ENCODE measurements at places on chromosomes 7 and 10. TPM values are rescaled to one million over a fixed set of nuclear protein-coding genes. Genes with fewer than 3 reads are reported as not detected.

- no peak for DNase-seq
These were observed 70.1 kb downstream of the TNS3 start for GRCh38 chr7:47511699-47512370.

DNA sequence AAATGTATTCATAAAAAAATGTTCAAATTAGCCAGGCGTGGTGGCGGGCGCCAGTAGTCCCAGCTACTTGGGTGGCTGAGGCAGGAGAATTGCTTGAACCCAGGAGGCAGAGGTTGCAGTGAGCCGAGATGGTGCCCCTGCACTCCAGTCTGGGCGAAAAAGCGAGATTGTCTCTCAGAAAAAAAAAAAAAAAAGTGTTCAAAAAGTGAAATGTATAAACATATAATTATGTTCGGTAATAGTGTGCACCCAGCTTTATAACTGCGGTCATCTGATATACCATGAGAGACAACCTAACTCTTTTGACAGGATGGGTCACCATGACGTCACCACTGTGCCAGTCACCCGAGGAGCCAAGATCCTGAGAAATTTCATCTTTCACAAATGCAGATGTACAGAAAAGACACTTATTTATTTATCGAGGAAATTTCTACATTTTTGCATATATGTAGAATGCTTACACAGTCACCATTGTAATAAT, 594 bp upstream of the RP9 start:
- no peak for DNase-seq

GRCh38 chr7:135414850-135415439, 95.0 kb downstream of the CNOT4 start:
- DNase-seq = no peak

GRCh38 chr10:14971867-14972448, 12.8 kb downstream of the MEIG1 start:
- no peak for DNase-seq

DNA sequence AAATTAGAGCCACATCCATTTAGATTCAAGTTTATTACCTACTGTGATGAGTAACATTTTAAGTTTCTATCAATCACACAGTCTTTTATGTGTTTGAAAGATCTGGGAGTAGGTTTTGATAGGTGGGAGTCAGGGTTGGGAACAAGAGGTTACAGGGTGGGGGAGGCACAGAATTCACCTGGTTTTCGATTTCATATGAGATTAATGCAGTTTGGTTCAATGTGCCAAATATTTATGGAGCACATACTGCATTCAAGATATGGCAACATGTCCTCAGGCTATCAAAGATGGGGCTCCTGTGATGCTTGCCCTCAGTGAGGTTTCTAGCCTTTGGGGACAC, 564.1 kb downstream of the SUGCT start:
- DNase-seq = no peak

NODAL gene
- 2.2 TPM for total RNA-seq

DNA sequence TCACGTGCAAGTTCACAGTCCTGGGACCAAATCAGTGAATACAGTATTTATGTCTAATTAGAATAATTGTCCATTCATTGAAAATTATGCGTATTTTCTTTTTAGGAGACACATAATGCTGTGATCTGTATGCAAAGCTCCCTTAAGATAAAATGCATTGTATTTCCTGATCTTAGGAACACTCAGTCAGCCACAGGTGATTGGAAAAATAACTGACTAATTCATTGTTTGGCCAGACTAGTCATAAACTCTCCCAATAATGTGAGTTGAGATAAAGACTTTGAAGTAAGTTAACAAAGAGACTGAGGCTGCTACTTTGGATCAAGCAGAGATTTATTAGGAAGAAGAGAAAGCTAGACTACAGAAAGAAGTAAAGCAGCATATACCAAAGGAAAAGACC, 182.2 kb downstream of the GNAI1 start:
- DNase-seq = no peak

DNA sequence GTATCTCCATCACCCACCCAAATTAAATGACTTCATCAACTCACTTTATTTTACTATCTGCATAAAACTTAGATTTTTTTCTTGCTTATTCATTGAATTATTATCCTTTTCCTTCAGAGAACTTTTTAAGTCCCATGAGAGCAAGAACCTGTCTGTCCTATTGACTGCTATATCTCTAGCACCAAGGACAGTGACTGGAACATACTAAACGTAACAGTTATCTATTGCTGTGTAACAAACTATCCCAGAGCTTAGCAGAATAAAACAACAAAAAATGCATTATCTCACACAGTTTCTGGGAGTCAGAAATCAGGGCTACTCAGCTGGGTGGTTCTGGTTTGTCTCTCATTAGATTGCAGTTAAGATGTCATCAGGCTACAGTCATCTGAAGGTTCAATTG, 401.7 kb upstream of the AUTS2 start:
- no peak for DNase-seq

DNA sequence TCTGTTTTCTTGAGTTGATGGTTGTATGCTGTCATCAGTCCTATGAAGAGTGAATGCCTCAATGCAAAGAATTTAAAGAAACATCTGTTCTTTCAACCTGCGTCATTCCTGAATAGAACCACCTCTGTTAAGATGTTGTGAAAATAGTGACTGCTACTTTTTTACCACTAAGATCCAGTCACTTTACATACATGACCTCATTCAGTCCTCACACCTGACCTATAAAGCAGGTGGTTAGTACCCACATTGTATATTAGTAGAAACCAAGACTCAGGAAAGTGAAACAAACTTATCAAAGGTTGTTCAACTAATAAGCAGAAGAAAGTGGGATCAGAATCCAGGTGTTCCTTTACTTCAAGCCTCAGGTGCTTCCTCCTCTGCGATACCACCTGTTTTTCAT, 64.8 kb downstream of the ITGB8 start:
- DNase-seq = no peak

ASIC3 gene
- 1.5 TPM for total RNA-seq

MOGAT3 gene
- total RNA-seq = not detected

TMEM229A gene
- 0.55 TPM for total RNA-seq

DNA sequence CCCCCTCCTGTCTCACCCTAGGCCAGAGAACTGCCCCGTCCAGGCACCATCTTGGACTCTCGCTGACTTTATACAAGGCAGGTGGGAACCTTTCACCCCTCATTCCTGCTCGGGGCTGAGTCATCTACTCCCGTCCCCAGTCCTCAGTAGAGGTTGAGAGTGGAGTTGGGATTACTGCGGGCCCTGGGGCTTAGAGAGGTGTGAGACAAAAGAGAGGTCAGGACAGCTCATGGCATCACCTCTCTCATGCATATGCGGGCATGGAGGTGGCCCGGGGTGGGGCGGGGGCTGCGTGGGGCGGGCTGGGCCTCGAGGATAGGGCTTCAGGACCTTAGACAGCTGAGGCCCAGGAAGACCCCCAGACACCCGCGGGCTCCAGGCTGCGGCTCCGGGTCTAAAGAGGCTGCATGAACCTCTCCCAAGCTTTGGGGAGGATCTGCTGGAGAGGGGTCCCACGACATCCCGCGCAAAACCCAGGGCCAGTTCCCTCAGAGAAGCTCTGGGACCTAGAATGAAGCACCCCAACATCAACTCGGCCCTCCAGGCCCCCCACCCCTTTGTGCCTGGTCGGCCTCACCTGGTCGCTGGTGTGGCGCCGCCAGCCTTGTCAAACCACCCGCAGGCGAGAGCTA, 317 bp downstream of the PDZD7 start:
- DNase-seq = no peak

DNA sequence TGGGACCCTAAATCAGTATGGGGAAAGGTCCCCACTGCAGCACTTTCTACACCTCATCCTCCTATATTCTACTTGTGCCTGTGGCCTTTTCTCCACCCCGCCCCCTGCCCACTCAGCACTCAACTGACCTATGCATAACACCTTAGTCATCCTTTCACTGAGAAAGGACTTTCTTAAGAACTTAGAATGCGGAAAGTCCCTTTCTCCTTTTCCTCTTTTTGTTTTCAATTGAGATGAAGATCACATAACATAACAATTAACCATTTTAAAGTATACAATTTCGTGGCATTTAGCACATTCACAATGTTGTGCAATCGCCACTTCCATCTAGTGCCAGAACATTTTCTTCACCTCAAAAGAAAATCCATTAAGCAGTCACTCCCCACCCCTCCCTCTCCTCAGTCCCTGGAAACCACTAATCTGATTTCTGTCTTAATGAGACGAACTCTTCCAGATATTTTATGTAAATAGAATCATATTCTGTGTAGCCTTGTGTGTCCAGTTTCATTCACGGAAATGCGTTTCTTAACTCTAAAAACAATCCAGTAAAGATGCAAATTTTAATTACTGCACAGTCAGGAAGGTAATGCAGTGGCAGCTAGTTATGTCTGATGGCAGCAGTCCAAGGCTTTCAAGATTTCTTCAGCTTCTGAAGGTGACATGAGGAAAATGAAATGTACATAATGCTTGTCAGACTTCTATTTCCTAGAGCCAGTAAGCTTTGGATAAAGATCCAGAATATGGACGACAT, 41.7 kb downstream of the FAS start:
- no peak for DNase-seq

DNA sequence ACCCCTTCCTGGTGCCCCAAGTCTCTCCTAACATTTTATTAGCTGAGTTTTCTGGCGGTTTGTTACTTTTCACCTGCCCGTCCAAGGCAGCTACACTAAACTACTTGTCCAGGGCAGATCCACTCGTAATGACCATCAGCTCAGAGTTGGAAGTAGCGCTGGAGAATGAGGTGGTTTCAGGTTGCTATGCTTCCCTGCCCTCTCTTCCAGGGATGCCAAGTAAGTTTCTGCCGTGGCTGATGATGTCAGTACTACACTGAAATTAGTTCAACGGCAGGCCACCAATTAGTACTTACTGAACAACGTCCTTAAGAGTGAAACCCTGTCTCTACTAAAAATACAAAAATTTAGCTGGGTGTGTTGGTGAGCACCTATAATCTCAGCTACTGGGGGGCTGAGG, 55.2 kb downstream of the DIP2C start:
- DNase-seq = no peak

DNA sequence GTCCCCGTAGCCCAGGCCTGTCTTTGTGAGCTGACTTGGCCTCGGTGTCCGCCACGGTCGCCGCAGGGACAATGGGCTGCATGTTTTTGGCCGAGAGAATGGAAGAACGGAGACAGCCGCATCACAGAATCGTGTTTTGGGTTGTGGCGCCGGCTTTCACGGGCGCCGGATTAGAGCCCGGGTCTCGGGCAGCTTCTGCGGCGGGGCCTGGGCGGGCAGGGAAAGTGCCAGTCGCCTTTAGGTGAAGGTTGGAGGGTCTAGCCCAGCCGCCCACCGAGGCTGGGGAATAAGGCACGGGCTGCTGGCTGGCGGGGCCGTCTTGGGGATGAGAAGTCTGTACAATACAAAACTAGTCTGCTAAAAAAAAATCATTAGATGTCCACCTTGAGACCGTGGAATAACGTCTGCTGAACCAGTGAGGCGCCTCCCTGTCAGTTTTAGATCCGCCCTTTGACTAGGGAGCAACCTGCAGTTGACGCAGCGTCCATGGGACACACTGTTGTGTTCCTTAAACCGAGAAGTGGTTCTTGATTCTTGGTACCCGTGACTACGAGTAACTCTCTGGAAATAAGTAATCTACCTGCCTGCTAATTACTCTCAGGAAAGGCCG, 577 bp downstream of the DNAJB9 start:
- no peak for DNase-seq
